ENCODE measurements at places on chromosomes 11 and 22.

- no peak for DNase-seq
These were observed 61.5 kb downstream of the MYEOV start for GRCh38 chr11:69355346-69355940.

GRCh38 chr11:108766596-108767173 lies 101.8 kb downstream of the DDX10 start:
- DNase-seq, result no peak

- no peak for DNase-seq
These were observed 98.8 kb downstream of the KIRREL3 start for GRCh38 chr11:126901783-126902182.

GRCh38 chr11:128632141-128632791 lies 44.9 kb upstream of the ETS1 start:
- DNase-seq, result no peak

DNA sequence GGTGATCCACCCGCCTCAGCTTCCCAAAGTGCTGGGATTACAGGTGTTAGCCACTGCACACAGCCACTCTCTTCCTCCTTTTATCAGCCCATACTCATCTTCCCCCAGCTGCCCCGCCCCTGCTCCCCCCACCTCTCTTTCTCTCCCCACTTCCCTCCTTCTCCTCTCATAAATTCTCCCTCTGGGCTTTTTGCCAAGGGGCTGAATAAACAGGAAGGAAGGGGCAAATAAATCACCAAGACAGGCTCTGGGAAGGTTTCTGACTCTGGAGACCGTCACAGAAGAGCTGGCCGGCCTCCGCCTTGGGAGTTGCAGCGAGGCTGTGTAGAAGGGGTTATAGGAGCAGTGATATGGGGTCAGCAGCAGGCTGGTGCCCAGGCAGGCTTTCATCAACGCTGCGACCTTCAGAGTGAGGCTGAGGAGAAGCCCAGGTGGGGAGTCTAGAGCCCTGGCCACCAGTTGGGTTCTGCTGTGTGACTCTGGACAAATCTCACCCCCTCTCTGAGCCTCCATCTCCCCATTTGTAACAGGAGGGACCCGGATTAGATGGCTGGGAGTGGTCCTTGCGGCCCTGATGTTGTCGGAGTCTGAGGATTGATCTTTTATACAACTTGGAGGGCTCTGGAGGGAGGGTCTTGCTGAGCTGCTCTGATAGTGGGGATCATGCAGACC lies 62.6 kb upstream of the RASD2 start:
- no peak for DNase-seq

DNA sequence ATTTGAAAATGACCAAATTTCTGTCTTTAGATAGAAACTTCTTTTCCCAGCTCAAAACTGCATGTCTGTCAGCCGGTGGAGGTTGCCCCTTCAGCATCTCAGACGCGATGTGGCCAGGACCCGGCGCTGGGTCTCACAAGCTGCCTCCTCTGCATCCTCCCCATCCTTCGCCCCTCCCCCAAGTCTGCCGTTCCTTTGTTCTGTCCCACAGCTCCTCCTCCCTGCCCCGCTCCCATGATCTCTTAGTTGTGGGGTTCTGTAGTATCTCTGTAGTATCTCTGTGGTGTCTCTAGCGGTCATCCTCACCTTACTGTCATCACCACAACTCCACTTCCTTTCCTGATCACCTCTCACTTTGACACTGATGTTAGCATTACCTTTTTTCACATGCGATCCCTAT lies 49.9 kb downstream of the TRAF6 start:
- no peak for DNase-seq
